ENCODE measurements at places on chromosomes 16 and 17.

- DNase-seq, result no peak
Measured at GRCh38 chr16:69114346-69114975, 9.0 kb downstream of the HAS3 start.

- no peak for DNase-seq
Measured at GRCh38 chr16:83110269-83110668, 483.5 kb downstream of the CDH13 start.

DNA sequence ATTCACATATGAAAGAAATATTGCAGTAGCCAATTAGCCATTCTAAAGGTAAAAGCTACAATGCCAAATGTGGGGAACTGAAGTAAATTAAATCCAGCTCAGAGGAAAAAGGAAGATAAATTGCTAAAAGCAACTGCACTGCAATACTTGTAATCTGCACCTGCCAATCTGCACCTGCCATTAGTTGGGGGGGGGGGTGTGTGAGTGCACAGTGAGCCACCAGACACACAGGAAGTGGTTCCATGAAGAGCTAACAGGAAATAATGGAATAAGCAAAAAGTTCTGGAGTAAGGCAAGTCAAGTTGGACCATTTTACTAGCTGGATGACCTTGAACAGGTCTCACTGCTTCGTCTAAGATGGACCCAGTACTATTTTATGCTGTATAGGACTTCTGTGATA lies 191.8 kb downstream of the PARN start:
- no peak for DNase-seq

GRCh38 chr16:81517629-81518438 lies 73.2 kb downstream of the CMIP start:
- no peak for DNase-seq

- no peak for DNase-seq
Measured at GRCh38 chr17:38435795-38436194, 7.5 kb downstream of the ARHGAP23 start.

DNA sequence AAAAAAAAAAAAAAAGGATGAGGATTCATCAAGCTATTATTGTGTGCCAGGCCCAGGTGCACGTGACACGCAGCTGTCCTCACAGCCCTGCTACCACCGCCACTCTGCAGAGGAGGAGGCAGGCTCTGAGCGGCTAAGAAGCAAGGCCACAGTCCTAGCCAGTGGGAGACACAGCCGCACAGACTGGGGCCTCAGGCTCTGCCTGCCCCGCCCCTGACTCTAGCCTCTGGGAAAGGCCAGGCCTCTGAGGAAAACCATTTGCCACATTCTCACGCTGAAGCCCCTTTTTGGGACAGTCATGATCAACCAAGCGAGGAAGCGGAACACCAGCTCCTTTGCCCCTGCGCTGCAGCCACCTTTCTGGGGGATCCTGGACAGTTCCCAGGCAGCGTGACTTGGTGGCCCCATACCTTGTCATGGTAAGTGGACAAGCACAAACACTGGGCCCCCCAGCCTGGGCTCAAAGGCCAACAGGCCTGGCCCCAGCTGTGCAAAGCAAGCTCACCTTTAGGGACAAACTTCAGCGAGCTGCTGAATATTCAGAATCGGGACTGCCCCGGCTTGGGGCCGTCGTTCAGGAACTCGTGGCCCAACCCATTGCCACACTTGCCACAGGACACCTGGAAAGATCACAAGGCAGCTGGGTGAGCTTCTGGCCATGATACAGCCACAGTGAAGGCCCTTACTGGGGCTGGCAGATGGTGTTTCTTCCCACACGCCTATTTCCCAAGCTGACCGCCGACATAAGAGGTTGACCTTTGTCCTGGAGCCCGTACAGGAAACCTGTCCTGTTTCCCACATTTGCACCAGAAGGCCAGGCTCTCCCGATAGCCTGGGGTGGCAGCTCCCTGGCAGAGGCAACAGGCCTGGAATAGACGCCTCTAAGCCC lies 2.5 kb downstream of the MSRB1 start:
- no peak for DNase-seq

DNA sequence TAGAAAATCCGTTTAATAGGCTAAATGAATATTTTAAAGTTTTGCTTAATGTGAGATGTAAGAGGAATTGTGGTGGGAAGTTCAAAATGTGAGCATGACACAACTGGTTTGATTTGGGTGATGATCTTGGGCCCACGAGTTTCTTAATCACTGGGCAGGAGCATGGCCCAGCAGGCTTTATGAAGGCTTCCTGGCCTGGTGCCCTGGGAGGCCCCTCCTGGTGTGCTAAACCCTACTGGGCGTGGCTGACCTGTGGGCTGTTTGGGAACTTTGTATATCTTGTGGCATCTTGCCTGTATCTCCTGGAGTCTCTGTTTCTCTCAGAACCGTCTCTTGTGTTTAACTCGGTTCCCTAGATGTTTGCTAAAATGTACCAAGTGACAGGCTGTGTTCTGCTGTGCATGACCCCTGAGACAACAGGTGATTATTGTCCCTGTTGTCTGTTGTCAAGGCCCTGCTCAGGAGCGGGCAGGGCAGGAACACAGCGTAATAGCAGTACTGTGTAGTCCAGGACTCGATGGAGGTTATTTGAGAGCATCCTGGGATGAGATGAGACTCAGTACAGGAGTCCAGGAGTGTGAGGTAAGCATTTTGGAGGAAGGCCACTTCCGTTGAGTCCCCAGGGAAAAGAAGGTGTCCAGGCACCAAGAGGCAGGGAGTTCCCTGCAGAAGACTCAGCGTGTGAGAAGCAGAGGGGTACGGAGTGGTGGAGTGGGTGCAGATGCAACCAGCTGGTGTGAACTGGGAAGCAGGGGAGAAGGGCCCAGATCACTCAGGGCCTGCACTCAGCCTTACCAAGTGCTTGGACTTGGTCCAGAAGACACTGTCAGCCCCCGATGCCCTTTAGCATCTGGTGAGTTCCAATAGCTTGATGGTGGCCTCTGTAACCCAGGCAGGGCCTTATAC lies 48.5 kb downstream of the B9D1 start:
- no peak for DNase-seq

Measured in effector memory CD8-positive, alpha-beta T cell (primary cell).